Activated CD8-positive, alpha-beta T cell treated with anti-CD3 and anti-CD28 coated beads for 36 hours (primary cell): ENCODE measurements at places on chromosomes 11 and 22. TPM values are rescaled to one million over a fixed set of nuclear protein-coding genes. Genes with fewer than 3 reads are reported as not detected.

DNA sequence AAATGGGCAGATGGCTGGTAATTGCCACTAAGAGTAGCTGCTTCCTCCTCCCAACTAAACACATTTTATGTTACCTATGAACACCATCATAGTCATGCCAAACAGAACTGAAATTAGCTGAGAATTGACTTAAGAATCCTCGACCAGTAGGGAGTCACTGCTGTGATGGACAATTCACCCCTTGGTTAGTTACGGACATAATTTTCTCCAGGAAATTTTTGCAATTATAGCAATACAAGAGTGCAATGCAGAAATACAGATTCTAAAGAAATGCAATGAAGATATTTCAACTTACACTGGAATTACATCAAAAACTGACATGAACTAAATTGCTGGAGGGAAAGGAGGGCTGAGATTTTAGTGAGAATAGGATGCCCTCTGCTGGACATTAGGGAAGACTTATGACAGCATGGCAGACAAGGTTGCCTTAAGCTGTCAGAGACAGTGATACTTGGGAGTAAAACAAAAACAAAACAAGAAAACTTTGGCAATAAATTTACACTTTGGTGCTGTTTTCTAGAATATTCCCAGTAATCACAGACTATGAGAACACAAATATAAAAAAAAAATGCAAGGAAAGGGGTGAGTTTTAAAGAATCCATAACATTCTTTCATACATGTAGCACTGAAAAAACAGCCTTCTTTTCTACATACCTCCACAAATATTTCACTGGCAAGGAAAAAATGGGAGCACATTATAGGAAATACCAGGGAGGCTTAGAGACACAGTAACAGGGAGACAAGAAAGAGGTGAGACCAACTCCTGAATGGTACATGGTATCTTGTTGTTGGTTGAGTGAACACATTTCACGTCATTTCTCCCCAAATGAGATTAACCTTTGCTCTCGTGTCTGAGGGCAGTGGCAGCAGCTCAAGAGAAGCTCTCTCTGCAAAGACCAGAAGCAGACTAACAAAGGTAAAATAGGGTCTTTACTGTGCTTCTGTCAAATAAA lies 11.2 kb upstream of the PPP2R1B start:
- no peaks in the 10 kb centered on the region for H3K27me3 ChIP-seq
- no peak overlapping the region for H3K4me3 ChIP-seq
- H3K36me3 ChIP-seq, result no peaks in the 10 kb centered on the region
- H3K27ac ChIP-seq, result no peak overlapping the region

GRCh38 chr11:117929916-117930570 lies 841 bp upstream of the TMPRSS13 start:
- peak overlapping the region; percentile 39 for H3K4me3 ChIP-seq
- no peaks in the 10 kb centered on the region for H3K36me3 ChIP-seq
- peaks cover 72% of the 10 kb centered on the region for H3K4me1 ChIP-seq
- H3K27me3 ChIP-seq, result no peaks in the 10 kb centered on the region

- no peaks in the 10 kb centered on the region for H3K36me3 ChIP-seq
- no peak overlapping the region for H3K4me3 ChIP-seq
- peaks cover 8% of the 10 kb centered on the region for H3K4me1 ChIP-seq
- DNase-seq, result no peak
- peaks cover 32% of the 10 kb centered on the region for H3K27me3 ChIP-seq
Measured at GRCh38 chr11:33779849-33780528, 5.7 kb upstream of the FBXO3 start.

GRCh38 chr22:29727131-29727523 lies 7.3 kb downstream of the CABP7 start:
- DNase-seq, result peak; percentile 47
- no peaks in the 10 kb centered on the region for H3K36me3 ChIP-seq
- H3K4me3 ChIP-seq, result no peak overlapping the region
- H3K4me1 ChIP-seq, result no peaks in the 10 kb centered on the region
- H3K27me3 ChIP-seq, result peaks cover 2% of the 10 kb centered on the region
- no peak overlapping the region for H3K27ac ChIP-seq

- DNase-seq, result no peak
- no peaks in the 10 kb centered on the region for H3K4me1 ChIP-seq
- H3K4me3 ChIP-seq, result no peak overlapping the region
- H3K36me3 ChIP-seq, result no peaks in the 10 kb centered on the region
- no peak overlapping the region for H3K27ac ChIP-seq
Measured at GRCh38 chr11:111310088-111310487, 11.7 kb downstream of the POU2AF3 start.

- H3K27me3 ChIP-seq, result no peaks in the 10 kb centered on the region
- H3K27ac ChIP-seq, result no peak overlapping the region
- H3K36me3 ChIP-seq, result peaks cover 4% of the 10 kb centered on the region
- DNase-seq, result no peak
- H3K4me1 ChIP-seq, result peaks cover 12% of the 10 kb centered on the region
Measured at GRCh38 chr11:14148653-14149273, 186.2 kb downstream of the SPON1 start.

GRCh38 chr11:100888836-100889235 lies 201.7 kb downstream of the ARHGAP42 start:
- no peak overlapping the region for H3K4me3 ChIP-seq
- H3K4me1 ChIP-seq, result no peaks in the 10 kb centered on the region
- DNase-seq, result no peak
- H3K27me3 ChIP-seq, result no peaks in the 10 kb centered on the region

GRCh38 chr22:21447694-21448402 lies 19.3 kb upstream of the TMEM191C start:
- H3K36me3 ChIP-seq, result peaks cover 2% of the 10 kb centered on the region
- H3K27ac ChIP-seq, result no peak overlapping the region
- no peak overlapping the region for H3K4me3 ChIP-seq
- no peaks in the 10 kb centered on the region for H3K4me1 ChIP-seq
- DNase-seq, result peak; percentile 22

Gene TEAD1
- 0.83 TPM for total RNA-seq

Gene SYCE3
- total RNA-seq, result not detected

Gene RAC2
- 717 TPM for total RNA-seq

Gene CRYBB2
- total RNA-seq, result not detected
